ENCODE measurements at places on chromosomes 5 and 9.

- no peak for DNase-seq
Measured at GRCh38 chr5:159050316-159051143, 49.2 kb downstream of the EBF1 start.

DNA sequence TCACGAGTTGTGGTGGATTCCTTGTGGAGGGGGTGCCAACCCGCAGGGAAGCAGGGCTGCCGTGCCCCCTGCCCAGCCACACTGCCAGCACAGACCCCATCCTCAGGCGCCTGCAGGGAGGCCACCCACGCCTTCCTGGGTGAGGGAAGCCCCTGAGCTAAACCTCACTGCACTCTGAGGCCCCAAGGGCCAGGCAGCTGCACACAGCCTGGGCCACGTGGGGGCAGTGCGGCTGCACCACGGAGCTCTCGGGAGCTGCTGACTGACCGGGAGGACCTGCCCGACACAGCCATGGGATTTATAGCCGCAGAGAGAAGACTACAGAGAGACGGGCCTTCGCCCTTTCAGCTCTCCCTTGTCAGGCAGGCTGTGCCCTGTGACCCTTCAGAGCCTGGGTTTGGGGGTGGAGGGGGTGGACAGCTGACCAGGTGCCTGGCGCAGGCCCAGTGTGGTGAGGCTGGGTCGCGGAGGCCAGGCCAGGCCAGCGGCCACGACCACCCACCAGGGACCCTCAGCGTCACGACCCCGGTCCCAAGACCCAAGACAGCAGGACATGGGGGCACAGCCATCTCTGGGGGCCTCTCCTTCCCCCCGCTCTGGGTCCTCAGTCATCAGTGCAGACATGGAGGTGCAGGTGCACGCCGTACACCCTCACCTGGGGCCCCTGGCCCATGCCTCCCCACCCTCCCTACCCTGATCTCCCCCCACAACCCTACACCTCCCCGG lies 4.3 kb upstream of the AHRR start:
- peak; percentile 37 for DNase-seq

- DNase-seq, result no peak
Measured at GRCh38 chr9:89661391-89661949, 56.7 kb downstream of the GADD45G start.

- no peak for DNase-seq
Measured at GRCh38 chr9:133230093-133230492, 21.0 kb upstream of the OBP2B start.

DNA sequence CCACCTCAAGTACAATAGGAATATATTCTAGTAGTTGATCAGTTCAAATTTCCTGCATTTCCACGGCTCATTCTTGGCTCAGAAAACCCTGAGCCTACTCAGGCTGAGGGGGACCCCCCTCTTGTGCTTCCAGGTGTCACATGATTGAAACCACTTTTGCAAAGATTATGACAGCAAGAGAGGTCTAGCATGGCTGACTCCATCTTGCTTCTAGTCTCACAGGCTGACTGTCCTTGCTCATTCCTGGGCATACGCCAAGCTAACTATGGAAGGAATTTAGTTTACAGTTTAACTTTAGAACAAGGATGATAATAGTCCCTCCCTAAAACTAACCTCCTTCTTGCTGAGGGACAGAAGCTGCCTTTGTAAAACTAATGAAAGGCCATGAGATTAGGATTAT lies 154.1 kb downstream of the SNX18 start:
- no peak for DNase-seq

GRCh38 chr5:55603922-55604321 lies 69.2 kb upstream of the PLPP1 start:
- DNase-seq, result no peak

GRCh38 chr5:32542216-32543059 lies 42.9 kb upstream of the SUB1 start:
- peak; percentile 23 for DNase-seq

DNA sequence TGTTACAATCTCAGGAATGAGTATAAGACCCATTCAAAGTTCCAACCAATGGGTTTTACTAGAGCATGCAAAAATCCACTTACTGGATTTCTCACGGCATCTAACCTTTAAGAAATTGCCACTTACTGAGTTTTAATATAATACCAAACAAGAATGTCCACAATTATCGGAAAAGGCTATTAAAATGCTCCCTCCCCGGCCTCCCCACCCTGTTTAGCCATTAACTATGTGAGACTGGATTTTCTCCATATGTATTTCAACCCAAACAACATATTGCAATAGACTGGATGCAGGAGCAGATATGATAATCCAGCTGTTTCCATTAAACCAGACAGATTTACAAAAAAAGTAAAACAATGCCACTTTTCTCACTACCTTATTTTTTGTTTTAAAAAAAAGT lies 4.1 kb downstream of the AGTPBP1 start:
- DNase-seq, result no peak

GRCh38 chr5:103094737-103095136 lies 25.2 kb downstream of the GIN1 start:
- DNase-seq, result no peak

DNA sequence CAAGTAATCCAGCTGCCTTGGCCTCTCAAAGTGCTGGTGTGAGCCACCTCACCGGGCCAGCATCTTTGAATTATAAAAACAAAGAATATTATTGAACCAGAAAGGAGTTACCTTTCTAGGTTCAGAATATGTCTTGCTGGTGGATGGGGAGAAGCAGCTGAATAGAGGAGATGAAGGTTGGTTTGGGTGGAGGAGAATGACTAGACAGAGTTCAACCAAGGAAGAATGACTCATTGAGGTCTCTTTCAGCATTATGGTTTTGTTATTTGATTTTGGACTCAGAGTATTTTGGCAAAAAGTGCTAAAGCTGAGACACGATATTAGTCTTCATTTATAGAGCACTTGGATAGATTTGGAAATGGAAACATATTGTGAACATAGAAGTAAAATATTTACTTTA lies 75.2 kb upstream of the MPDZ start:
- no peak for DNase-seq

- no peak for DNase-seq
Measured at GRCh38 chr9:127854184-127854806, at the start of gene ENG. ENG (minus strand) TSS chr9:127854658; CDS start chr9:127854355, 303 bp downstream.

DNA sequence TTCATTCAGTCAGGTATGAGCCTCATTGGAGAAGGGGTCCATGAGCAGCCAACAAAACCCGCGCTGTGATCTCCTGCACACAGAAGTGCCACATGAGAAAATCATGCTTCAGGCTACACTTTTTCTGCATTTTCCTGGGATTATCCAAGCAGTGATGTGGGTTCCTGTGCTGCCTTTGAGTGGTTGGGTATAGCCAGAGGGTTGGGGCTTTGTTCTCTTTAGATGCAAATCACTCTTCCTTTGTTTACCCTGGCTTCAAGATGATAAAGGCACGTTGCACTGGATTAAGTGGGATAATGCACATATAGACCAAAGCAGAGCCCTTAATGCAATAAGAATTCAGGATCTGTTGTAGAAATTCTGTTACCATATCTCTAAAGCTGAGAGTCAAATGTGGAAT lies 18.7 kb downstream of the ECM2 start:
- no peak for DNase-seq

DNA sequence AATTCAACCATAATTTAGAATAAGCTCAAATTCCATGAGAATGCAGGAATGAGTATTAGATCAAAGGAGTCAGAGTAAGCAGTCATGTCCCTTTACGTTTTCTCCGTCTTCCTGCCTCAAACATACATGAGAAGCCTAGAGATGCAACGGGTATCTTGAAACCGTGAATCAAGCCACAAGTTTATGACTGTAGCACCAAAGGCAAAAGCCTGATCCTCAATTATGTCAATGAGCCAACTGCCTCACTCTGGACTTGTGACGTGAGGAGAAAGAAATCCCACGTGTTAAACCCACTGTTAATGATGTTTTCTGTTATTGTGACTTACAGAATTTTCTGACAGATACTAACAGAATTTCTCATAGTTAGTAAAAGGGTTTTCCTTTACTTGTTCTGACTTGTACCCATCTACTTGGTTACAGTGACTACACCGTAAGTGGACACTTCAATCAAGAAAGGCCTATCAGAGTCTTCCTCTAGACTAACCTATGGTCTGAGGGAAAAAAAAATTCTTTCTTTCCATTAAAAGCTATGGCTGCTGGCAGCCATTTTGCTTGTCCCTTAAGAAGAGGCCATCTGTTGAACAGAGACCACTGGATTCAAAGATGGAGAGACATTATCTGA lies 35.3 kb upstream of the HK3 start:
- no peak for DNase-seq

GRCh38 chr9:121141306-121141705 lies 60.4 kb downstream of the RAB14 start:
- no peak for DNase-seq

GRCh38 chr9:133474215-133474614 lies 4.7 kb downstream of the SLC2A6 start:
- no peak for DNase-seq

- DNase-seq, result no peak
Measured at GRCh38 chr5:136754216-136754615, 388.9 kb upstream of the TRPC7 start.

DNA sequence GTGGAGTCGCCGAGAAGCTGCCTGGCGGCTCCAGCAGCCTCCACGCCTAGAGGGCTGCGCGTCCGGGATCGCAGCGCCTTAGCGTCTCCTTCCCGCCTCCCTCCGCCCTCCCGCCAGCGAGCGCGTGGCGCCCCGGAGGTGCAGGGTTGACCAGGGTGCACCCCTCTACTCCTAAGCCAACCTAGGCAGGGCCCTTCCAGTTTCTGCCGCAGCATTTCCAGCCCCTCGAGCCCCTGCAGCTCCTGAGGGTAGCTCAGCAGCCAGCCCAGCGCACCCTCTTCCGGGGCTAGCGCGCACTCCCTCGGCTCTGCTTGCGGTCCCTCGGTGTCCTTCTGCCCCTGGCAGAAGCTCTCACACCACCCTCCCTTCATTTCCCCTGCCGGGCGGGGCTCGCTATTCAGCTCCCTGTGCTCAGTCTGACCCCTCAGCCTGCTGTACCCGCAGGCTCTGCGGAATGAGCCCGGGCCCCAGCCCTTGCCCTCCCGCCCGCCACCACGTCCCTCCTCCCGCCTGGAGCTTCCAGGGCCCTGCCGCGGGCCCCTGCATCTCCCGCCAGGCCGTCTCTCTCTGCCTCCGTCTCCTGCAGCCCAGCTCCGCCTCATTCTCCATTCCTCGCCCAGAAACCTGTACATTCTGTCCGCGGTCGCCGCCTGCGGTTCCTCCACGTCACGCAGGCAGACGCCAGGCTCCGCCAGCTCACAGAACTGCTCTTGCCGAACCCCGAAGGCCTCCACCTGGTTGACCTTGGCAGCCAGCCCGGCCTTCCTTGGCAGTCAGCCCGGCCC lies 61.8 kb downstream of the SPATA31C2 start:
- no peak for DNase-seq

- DNase-seq, result no peak
Measured at GRCh38 chr5:28253431-28253830, 1215.0 kb upstream of the CDH9 start.

- DNase-seq, result no peak
Measured at GRCh38 chr5:179307013-179307800, 38.1 kb downstream of the ADAMTS2 start.

- no peak for DNase-seq
Measured at GRCh38 chr5:151413800-151414199, 33.6 kb upstream of the SLC36A1 start.

DNA sequence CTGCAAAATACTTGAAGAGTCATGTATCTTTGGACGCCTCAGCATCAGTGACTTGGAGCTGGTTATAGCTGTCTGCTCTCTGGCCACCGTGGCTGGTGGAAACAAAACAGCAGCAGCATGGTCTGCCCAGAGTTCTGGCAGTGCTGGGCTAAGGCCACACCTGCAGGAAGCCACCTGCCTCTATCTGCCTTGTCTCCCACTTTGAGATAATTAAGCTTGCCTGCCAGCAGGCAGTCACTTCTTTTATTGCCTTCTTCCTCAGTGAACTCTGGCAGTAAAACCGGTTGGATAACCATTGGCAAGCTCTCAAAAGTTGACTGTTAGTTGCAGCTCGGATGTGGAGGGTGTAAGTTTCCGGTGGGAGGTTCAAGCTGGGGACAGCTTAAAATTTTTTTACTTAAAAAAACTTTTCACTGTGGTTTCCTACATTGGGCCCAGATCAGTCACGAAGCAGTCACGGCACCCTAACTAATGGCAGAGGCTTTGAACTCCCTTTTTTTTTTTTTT lies 4.9 kb downstream of the SMIM3 start:
- peak; percentile 26 for DNase-seq

DNA sequence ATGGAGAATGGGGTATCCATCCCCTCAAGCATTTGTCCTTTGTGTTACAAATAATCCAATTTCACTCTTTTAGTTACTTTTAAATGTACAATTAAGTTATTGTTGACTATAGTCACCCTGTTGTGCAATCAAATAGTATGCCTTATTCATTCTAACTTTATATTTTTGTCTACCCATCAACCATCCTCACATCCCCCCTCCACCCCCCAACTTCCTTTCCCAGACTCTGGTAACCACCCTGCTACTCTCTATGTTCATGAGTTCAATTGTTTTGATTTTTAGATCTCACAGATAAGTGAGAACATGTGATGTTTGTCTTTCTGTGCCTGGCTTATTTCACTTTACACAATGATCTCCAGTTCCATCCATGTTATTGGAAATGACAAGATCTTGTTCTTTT lies 15.4 kb upstream of the RANBP17 start:
- no peak for DNase-seq

GRCh38 chr5:31702712-31703111 lies 63.8 kb downstream of the PDZD2 start:
- DNase-seq, result no peak

GRCh38 chr5:99191206-99191745 lies 262.5 kb upstream of the CHD1 start:
- no peak for DNase-seq

DNA sequence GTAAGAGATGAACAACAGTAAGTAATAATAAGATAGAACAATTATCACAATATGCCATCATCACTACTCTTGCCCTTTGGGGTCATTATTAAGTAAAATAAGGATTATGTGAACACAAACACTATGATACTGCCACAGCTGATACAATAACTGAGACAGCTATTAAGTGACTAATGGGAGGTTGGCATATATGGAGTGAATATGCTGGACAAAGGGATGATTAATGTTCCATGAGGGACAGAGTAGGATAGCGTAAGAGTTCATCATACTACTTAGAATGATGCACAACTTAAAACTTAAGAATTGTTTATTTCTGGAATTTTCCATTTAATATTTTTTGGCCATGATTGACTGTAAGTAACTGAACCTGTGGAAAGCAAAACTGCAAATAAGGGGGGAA lies 16.6 kb downstream of the POU5F2 start:
- DNase-seq, result no peak

DNA sequence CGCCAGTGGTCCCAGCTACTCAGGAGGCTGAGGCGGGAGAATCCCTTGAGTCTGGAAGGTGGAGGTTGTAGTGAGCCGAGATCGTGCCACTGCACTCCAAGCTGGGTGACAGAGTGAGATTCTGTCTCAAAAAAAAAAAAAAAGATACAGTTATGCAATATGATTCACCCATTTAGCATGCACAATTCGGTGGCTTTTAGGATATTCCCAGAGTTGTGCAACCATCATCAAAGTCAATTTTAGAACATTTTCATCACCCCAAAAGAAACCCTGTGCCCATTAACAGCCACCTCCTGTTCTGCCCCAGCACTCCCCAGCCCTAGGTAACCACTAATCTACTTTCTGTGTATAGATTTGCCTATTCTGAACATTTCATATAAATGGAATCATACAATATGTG lies 4.3 kb upstream of the DHFR start:
- DNase-seq, result no peak

Measured in activated CD4-positive, alpha-beta T cell treated with anti-CD3 and anti-CD28 coated beads for 24 hours (primary cell).